ENCODE measurements at places on chromosomes 13 and 19.

- no peak for DNase-seq
These were observed 26.4 kb upstream of the SCEL start for GRCh38 chr13:77508959-77509620.

DNA sequence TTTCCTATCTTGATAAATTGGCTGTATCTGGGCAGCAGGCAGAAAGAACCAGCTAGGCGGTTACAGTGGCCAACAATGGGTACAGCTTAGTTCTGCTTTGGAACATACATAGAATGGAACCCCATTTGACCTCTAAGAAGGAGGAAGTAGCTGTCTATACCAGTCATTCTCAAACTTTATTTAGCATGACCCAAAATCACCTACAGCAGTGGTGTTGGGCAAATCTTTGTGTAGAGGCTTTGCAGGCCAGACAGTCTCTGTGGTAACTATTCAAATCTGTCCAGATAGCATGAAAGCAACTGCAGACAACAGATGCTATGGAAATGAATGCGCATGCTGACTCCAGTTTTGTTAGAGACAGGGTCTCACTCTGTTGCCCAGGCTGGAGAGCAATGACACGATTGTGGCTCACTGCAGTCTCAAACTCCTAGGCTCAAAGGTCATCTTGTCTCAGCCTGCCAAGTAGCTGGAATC lies 12.0 kb upstream of the KCNC3 start:
- no peak for DNase-seq

GRCh38 chr13:81606074-81606473 lies 1265.1 kb upstream of the SPRY2 start:
- no peak for DNase-seq

GRCh38 chr13:109977212-109977968 lies 191.0 kb upstream of the IRS2 start:
- DNase-seq = no peak

- DNase-seq = no peak
These were observed 7.9 kb upstream of the RNASEH2B start for GRCh38 chr13:50901701-50902100.

- DNase-seq = no peak
These were observed 25.7 kb upstream of the LMO7 start for GRCh38 chr13:75610466-75610865.

DNA sequence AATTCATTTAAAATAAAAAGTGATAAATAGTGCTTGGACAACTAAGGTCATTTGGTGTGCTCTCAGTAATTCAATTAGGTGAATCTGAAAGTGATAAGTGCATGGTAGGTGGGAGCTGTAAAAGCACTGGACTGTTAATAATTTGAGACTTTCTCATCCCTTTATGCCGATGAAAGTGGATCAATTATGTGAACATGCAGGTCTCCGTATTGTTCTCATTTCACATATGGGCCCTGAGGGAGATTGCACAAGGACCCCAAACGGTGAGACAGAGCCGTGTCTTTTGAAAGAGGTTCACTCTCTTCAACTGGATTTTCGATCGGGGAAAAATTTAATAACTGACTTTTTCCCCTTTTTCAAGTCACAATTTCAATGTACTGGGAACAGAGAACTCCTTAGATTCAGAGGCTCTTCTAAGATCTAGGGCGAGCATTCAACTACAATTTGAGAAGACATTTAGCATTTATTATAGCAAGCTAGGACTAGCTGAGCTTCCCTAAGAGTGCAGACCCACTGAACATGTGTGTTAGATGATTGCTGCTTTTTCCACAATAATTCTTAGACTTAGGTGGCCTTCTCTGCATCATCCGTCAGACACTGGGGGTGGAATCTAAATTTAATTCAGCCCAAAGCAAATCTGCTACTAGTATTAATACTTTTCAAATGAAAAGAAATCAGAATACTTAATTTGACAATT lies 347.6 kb downstream of the OXGR1 start:
- no peak for DNase-seq

- no peak for DNase-seq
These were observed 194.1 kb downstream of the TDRD3 start for GRCh38 chr13:60590800-60591747.

DNA sequence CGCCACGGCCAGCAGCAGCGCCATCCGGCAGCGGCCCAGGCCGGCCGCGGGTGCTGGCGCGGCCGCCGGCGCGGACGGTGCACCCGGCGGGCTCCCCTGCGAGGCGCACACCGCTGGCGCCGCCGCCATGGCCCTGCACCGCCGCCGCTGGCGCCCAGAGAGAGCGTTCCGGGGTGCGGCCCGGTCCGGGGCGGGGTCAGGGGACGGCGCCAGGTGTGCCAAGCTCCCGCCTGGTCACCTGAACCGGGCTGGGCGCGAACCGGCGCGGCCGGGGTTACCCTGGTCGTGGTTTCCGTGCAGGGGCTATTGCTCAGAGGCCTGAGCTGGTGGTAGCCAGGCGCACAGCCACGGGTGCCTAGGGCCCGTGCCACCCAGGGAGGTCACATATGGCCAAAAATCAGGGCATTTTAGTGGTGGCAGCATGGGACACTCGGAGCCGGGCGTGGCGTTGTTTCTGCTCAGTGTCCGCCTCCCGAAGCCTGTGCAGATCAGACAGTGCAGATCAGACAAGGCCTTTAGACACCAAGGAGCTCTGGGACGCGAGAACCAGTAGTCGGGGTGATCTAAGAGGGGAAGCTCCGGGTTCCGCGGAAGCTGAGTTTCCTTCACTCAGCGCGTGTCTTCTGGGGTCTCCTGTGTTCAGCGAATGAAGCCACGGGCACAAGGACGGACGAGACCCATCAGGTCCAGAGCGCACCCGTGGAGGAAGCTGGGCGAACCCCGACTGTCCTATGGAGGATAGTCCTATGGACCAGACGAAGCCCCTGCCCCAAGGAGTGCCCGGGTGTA lies at the start of gene TMEM238:
TMEM238 (minus strand) TSS at position 162 of the 789 bp plus-strand sequence; CDS start at position 129, 33 bp downstream.
- DNase-seq = no peak

GRCh38 chr13:93326234-93326811 lies 99.7 kb downstream of the GPC6 start:
- DNase-seq = no peak

- DNase-seq = peak; percentile 89
These were observed 12.2 kb upstream of the BCAM start for GRCh38 chr19:44796701-44797115.

- DNase-seq = peak; percentile 11
These were observed 654 bp downstream of the ZNF579 start for GRCh38 chr19:55579766-55580621.

GRCh38 chr13:88461272-88462009 lies 790.3 kb downstream of the SLITRK5 start:
- DNase-seq = no peak

GRCh38 chr13:108273429-108274118 lies 4.1 kb downstream of the TNFSF13B start:
- no peak for DNase-seq

DNA sequence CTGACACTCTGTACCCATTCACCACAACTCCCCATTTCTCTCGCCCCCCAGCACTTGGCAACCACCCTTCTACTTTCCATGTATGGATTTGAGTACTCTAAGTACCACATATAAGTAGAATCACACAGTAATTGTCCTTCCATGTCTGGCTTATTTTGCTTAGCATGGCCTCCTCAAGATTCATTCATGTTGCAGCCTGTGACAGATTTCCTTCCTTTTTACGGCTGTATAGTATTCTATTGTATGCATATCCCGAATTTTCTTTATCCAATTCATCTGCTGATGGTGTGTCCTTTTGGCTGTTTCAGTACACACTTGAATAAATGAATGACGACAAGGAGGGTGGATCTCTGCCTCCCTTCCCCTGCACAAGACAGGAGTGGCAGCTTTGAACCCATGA lies 95.1 kb downstream of the ZNF536 start:
- DNase-seq = no peak

DNA sequence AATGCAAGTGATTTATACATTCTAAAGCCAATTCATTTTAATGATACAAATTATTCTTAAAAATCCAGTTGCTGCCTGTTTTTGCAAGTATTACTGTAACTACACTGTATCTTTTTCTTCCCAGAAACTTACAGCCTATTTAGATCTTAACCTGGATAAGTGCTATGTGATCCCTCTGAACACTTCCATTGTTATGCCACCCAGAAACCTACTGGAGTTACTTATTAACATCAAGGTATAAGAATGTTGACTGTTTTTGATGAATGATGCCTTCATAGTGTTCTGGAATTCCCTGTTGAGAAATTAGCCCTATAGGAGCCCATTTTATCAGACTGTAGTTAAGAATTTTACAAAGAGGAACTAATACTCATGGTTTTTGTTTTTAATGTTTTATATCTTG lies 25.0 kb downstream of the ITM2B start:
- no peak for DNase-seq

- DNase-seq = no peak
These were observed 1.7 kb upstream of the MTMR6 start for GRCh38 chr13:25288966-25289365.

- DNase-seq = no peak
These were observed 1418.5 kb downstream of the EFNB2 start for GRCh38 chr13:105116966-105117365.

DNA sequence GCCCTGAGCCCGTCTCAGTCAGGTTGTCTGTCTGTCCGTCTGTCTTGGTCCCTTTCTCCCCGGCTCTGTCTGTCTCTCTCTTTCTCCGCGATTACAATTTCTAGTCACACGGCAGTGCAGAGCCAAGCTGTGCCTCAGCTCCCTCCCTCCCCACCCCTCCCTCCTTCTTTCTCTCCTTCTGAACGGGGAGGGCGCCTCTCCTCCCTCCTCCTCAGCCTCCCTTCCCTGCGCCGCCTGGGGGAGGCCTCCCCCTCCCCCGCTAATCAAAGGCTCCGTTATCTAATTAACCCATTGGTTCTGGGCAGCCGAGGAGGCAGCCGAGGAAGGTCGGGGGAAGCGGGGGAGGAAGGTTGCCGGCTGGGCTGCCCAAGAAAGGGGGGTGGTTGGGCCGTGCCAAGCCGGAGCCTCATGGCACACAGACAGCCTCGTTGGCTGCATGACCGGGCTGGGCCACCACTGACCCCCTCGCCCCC lies 16.5 kb downstream of the LRRC4B start:
- no peak for DNase-seq

- DNase-seq = peak; percentile 46
These were observed 1816.8 kb downstream of the OLFM4 start for GRCh38 chr13:54845351-54845965.

DNA sequence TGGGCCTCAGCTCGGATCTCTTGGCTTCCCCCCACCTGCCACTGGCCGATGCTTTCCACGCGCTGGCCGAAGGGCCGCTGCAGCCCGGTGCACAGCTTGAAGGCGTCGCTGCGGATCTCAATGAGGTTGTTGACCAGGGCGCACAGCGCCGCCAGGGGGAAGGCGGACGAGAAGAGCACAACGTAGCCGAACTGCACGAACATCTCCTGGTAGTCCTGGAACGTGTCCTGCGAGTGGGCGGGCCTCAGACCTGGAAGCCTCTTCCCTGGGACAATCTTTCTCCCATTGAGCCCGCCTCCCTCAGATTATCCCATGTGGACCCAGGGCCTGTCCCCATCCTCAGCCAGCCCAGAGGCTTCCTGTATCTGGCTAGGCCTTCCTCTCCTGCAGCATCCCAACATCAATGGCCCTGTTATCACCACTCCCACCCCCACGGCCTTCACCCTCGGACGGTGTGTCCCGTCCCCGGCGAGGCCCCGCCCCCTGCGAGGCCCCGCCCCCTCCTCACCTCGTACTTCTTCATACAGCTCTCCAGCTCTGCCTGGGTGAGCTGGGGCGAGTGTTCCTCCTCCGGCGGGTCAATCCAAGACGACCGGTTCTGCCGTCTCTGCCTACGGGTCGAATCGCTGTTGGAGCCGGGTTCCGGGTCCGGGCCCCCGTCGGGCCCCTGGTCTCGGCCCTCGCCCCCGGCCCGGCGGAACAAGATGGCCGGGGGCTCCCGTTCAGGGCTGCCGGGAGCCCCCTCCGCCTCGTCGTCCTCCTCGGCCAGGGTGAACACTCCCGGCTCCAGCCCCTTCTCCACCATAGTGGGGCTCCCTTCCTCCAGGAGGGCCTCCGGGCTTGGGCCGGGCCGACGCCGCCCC lies 6.8 kb downstream of the ANO8 start:
- DNase-seq = no peak

GRCh38 chr19:28019901-28020300 lies 1193.0 kb downstream of the UQCRFS1 start:
- DNase-seq = no peak

- DNase-seq = no peak
These were observed 3.4 kb upstream of the TGFB1 start for GRCh38 chr19:41356984-41357739.

DNA sequence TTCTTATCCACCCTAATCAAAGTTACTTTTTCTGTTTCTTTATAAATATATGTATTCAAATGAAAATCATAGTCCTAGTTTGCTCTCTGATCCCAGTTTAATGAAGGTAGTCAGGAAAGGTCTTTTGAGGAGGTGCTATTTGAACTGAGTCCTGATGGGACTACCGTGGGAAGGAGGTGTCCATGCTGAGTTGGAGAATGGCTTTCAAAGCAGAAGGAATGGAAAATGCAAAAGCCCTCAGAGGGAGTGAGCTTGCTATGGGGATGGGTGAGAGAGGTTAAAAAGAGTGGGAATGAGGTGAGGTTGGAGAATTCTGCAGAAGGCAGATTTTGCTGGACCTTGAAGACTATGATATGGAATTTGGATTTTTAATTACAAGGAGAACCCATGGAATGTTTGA lies 193.6 kb downstream of the GPC6 start:
- no peak for DNase-seq
